ENCODE measurements at places on chromosomes 4 and X.

GRCh38 chr4:90375081-90375480 is 247.9 kb downstream of the CCSER1 start:
- no peak for DNase-seq

GRCh38 chrX:31139961-31140360 is 68.1 kb upstream of the FTHL17 start:
- no peak for DNase-seq

DNA sequence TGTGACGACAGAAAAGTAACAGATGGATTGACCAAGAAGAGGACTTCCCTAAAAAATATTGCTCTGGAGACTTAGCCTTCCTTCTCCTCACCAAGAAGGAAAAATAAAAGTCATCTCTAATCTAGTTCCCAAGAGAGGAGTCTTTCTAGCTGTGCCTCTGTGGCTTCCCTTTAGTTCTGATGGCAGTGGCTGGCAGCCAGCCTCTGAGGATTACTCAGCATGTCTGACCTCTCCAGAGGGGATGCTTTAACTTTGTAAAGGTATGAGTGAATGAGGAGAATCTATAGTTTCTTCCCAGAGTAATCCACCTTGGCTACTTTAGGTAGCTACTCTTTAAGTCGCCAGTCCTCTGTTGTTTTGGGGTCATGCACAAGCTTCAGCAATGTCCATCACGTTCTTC is 163.9 kb upstream of the KIT start:
- no peak for DNase-seq

GRCh38 chr4:89253311-89253710 is 54.3 kb downstream of the GPRIN3 start:
- DNase-seq = no peak

DNA sequence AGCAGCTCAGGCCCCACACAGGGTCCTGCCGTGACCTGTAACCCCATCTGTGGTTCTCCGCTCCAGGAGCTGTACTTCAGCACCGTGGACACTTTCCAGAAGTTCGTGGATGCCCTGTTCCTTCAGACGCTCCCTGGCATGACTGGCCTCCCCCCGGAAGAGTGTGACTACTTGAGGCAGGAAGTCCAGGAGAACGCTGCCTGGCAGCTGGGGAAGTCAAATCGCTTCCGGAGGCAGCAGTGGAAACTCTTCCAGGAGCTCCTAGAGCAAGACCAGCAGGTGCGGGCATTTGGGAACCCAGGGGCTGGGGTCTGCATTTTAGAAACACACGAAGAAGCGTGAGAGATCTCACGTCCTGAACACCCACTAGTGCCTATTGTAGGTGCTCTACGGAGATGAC is 72.5 kb downstream of the EVC start:
- no peak for DNase-seq

DNA sequence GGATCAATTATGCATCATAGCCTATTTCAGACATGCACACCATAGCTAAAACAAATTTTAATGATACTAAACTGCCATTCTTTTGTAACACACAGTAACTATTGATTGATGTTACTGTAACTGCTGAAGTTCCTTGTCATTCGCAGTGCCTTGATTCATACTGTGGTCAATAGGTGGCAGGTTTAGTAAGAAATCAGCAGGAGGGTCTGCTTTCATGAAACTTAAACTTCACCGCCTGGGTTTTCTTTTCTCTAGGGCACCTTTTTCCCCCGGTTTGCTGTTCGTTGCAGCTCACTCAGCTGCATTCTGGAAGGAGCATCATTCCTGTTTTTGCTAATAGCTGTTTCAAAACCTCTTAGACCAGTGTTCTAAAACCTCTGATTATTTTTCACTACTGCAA is 88.1 kb downstream of the RPA4 start:
- no peak for DNase-seq

GRCh38 chr4:69167300-69167699 is 47.2 kb downstream of the UGT2B11 start:
- no peak for DNase-seq

GRCh38 chrX:50874876-50875275 is 35.7 kb upstream of the BMP15 start:
- DNase-seq = no peak
